ENCODE measurements at places on chromosomes 11 and 22. TPM values are rescaled to one million over a fixed set of nuclear protein-coding genes. Genes with fewer than 3 reads are reported as not detected.

Gene IPO7
- polyA plus RNA-seq: 28.0 TPM

Gene RIC8A
- 58.4 TPM for polyA plus RNA-seq

Gene RHOD
- 1.7 TPM for polyA plus RNA-seq

Gene KCNE3
- polyA plus RNA-seq: 8.3 TPM

Gene TBX1
- polyA plus RNA-seq: 0.53 TPM

Gene LRRC75B
- 14.5 TPM for polyA plus RNA-seq

Measured in brain (organoid and tissue), 16 donors.